ENCODE measurements at places on chromosomes 12 and 14.

DNA sequence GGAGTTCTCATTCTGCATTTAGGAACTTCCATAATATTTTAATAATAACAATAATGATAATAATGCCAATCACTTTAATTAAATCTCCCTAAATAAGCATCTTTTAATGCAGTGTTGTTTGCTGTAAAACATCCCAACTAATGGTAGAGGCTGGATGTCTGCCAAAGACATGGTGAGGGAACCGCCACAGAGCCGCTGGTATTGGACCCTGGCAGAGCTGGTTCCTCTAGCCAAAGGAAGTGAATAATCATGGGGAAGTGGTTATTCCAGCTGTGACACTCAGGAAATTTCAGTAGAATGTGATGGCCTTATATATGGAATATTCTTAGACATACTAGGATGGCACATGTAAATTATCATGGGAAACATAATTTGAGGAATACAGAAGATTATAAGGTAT, 483.3 kb downstream of the ZFP36L1 start:
- no peak for DNase-seq

DNA sequence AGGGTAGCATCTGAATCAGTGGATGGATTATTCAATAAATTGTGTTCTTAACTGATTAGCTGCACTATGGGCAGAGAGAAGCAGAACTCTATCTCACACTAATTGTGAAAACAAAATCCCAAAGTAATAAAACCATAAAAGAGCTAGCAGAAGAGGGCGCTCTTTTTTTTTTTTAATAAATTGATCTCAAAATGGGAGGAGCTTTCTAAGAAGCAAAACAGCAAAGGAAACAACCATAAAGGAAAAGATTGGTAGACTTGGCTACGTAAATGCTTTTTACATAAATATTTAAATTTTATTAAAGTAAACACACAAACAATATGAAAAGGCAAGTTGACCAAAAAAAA, 1.5 kb upstream of the TM7SF3 start:
- DNase-seq = no peak

GRCh38 chr12:109529691-109530640, 43.3 kb downstream of the MMAB start:
- no peak for DNase-seq

DNA sequence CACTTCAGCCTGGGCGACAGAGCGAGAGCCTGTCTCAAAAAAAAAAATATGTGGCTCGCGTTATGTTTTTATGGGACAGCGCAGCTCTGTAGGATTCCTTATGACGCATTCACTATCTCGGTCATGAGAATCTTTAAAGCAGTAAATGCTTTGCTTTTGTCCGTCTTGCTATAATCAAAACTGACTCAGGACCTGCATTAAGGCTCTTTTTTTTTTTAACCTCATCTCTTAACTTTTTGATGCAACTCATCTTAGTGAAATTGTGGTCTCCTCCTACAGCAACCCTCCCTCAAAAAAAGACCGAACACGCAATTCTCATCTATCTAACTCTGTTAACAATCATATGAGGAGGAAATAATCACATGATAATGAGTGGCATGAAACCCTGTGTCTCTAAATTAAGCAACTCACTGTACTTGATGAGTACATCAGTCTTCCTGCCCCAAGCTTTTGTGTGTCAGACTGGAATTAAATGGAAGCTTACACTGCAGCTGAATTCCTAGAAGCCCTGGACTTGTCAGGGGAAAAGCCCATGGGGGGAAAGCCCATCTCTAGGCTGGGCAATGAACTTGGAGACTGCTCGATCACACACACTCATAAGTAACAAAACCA, 4.3 kb downstream of the P2RX4 start:
- DNase-seq = peak; percentile 75

GRCh38 chr12:47557386-47557785, 148.4 kb downstream of the RPAP3 start:
- no peak for DNase-seq

GRCh38 chr14:76990084-76990483, 38.4 kb downstream of the IRF2BPL start:
- no peak for DNase-seq

DNA sequence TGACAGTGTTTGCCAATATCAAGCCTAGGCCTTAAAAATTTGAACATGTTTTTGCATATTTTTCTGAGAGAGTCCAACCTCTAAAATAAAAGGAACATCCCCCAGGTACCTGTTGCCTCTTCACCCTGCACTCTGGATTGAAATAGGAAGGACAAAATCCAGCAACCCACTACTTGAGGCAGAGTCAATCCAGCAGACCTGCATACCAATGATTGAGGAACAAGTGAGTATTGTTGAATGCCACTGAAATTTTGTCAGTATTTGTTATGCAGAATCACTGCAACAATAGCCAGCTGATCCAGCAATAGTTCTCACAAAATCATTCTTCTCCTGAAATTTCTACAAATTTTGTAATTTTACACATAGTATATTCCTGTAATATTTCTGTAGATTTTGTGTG, 460.6 kb upstream of the FOXG1 start:
- no peak for DNase-seq

DNA sequence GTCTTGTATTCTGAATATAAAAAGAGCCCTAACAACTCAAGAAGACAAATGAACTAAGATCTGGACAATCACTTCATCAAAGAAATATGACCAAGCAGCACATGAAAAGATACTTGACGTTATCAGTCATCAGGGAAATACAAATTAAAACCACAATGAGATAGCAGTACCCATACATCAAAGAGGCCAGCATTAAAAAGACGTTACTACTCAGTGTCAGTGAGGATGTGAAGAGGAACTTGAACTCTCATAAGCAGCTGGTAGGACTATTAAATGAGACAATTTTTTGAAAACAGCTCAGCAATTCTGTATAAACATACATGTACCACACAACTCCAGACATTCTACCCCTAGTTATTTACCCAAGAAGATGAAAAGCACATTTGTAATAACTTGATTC, 55.9 kb downstream of the FERMT2 start:
- peak; percentile 31 for DNase-seq

DNA sequence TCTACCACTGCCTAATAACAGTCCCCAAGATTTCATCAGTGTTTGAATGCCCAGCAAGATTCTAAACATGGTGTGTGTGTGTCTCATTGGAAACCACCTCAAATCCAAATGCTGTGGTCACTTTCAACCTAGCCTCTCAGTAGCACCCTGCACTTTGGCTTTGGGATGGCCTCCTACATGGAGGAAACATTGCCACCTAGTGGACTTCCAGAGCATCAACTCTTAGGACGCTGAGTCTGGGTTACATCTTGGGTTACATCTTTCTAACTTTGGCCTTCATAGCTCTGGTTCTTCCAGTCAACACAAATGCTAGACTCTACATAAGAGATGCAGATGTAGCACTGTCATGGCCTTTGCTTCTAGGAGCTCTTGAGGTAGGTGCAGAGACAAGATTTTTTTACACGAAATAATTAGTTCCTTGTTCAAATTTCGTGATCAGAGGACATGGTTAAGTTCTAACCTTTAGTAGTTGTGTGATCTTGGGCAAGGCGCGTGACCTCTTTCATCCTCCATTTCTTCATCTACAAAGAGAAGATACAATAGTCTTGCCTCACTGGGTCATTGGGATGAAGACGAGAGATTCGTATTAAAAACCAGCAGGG, 113.5 kb upstream of the VASH1 start:
- DNase-seq = peak; percentile 19

DNA sequence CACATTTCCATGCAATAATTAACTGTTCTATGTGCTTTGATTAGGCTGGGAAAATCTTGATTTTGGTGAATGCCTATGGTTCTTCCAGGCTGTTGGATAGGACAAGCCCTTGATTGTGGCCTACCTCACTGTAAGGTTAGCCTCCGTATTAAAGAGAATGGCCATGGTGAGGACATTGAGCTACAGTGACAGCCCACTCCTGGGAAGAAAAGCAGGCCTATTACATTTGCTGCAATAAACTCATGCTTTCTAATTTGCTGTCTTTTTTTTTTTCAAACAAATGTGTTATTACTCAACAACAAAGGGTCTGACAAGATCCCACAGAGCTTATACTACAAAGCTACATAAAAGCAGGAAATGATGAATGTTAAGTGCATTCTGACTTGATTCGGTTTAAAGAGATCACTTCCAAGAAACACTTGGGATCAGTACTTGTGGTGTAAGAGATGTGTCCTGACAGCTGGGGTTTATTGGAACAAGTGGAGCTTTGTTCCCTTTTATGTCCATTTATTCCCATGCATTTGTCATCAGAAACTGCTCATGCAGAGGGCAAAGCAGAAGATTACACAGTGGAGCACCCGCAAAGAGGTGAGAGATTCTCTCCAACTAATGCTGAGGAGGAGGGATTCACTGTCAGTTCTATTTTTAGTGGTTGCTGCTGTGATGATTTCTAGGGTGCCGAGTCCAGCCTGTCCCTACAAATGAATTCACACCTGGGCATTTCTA, 29.1 kb upstream of the KCNK10 start:
- DNase-seq = no peak

GRCh38 chr12:131882804-131883520, 11.5 kb upstream of the ULK1 start:
- no peak for DNase-seq

DNA sequence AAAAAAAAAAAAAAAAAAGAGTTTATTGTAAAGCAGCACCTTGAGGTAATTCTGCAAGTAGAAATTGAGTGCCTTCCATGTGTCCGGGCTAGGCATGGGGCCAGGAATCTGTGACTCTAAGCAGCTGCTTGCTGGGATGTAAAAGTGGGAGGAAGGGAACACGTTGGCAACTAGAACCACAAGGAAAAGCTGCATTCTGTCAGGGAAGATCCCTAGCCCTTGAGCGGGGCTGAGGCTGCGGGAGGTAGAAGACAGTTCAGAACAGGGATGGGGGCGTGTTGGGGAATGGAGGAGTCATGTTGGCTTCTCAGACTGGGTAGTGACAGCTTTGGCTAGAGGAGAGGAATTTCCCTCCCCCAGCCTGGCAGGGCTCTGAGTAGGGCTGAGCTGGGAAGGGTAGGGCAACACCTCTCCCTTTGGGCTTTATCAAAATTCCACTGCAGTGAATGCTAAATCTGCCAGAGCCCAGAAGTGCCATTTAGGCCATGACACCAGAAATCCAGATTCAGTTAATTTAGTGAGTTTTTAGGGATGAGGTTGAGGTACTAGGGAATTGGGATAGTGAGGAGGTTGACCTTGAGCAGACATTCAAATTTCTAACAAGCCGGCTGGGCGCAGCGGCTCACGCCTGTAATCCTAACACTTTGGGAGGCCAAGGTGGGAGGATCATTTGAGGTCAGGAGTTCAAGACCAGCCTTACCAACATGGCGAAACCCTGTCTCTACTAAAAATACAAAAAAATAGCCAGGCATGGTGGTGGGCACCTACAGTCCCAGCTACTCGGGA, 3.4 kb upstream of the TRAFD1 start:
- DNase-seq = no peak

DNA sequence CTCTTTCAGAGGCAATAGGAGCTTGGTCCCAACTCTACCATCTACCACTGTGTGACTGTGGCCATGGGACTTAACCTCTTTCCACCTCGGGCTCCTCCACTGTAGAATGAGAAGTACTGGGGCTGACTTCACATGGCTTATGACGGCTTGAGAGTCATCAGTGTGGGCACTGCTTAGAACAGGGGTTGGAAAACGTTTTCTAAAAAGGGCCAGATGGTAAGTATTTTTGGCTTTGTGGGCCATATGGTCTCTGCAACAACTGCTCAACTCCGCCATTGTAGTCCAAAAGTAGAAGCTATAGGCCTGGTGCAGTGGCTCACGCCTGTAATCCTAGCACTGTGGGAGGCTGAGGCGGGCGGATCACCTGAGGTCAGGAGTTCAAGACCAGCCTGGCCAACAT, 69.2 kb upstream of the LTA4H start:
- DNase-seq = no peak

DNA sequence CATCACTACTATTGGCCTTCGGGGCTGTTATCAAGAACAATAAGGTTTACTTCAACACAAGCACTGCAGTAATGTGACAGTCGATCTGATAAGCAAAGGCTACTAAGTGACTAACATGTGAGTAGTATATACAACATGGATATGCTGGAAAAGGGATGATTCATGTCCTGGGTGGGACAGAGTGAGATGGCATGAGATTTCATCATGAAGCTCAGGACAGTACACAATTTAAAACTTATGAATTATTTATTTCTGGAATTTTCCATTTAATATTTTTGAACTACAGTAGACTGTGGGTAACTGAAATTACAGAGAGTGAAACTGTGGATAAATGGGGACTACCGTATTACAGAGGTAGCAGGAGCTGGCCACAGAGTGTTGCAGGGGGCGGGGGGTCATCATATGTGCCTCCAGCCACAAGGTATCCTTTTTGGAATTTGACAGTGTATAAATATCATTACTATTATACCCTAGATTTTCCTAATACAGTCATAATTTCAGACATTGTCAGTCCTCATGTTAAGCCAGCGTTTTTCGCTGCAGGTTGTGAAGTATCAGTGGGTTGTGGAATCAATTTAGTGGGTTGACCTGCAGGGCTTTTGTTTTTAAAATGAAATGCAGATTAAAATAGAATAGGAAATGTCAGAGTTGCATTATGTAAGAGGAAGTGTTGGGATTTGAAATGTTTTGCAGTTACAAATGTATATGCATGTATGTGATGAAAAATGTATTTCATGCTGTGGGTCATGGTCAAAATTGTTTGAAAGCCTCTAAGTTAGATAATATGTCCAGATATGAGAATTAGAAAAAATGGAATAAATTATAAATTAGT, 148.0 kb upstream of the NUDT4 start:
- DNase-seq = peak; percentile 82

GRCh38 chr12:82523996-82524395, 162.7 kb upstream of the TMTC2 start:
- no peak for DNase-seq

- DNase-seq = no peak
Observed at GRCh38 chr14:36870776-36871175, 209.1 kb downstream of the PAX9 start.

DNA sequence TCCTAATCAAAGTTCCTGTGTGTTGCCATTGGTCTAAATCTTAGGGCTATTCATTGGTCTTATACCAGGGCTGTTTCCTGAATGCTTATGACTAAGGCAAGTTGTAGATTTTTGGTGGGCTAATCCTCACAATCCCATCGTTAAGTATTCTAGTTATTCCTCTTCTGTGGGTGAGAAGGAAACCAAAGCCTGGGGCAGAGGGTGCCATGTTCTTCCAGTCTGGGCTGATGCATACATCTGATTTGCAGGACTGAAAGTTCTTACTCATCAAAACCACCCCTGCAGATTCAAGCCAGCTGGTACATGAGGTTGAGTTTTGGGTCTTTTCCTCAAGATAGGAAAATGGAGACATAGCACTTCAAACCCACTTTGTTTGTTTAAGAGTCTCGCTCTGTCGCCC, 25.7 kb downstream of the PPP1CC start:
- no peak for DNase-seq
